ENCODE measurements at places on chromosomes 11 and 22. TPM values are rescaled to one million over a fixed set of nuclear protein-coding genes. Genes with fewer than 3 reads are reported as not detected.

IGLL1 gene
- not detected for total RNA-seq

ACTN3 gene
- total RNA-seq = 156 TPM

CARD10 gene
- total RNA-seq = 5.7 TPM

HOATZ gene
- not detected for total RNA-seq

SAC3D1 gene
- 5.2 TPM for total RNA-seq

FGF19 gene
- total RNA-seq = not detected

EIF3M gene
- 154 TPM for total RNA-seq

GAS2 gene
- 42.8 TPM for total RNA-seq

DERL3 gene
- 1.0 TPM for total RNA-seq

MAPK11 gene
- 3.1 TPM for total RNA-seq

SMC1B gene
- under 0.01 TPM for total RNA-seq

TUB gene
- total RNA-seq = 8.9 TPM

NLRP10 gene
- total RNA-seq = not detected

PGA5 gene
- not detected for total RNA-seq

CDC45 gene
- total RNA-seq = 3.1 TPM

GPR152 gene
- total RNA-seq = not detected

CRACR2B gene
- total RNA-seq = 5.7 TPM

NLRP14 gene
- total RNA-seq = under 0.01 TPM

SAA4 gene
- not detected for total RNA-seq

DBX1 gene
- under 0.01 TPM for total RNA-seq

CD3E gene
- not detected for total RNA-seq

RASD2 gene
- 1.0 TPM for total RNA-seq

OR5A1 gene
- total RNA-seq = not detected

FTH1 gene
- 276 TPM for total RNA-seq

PLA2G3 gene
- not detected for total RNA-seq

ZNF214 gene
- 2.6 TPM for total RNA-seq
